MCF 10A (cell line): ENCODE measurements at places on chromosomes 3 and 15.
A peak's percentile ranks its signal among the peaks of the same experiment; 100 is the strongest.

DNA sequence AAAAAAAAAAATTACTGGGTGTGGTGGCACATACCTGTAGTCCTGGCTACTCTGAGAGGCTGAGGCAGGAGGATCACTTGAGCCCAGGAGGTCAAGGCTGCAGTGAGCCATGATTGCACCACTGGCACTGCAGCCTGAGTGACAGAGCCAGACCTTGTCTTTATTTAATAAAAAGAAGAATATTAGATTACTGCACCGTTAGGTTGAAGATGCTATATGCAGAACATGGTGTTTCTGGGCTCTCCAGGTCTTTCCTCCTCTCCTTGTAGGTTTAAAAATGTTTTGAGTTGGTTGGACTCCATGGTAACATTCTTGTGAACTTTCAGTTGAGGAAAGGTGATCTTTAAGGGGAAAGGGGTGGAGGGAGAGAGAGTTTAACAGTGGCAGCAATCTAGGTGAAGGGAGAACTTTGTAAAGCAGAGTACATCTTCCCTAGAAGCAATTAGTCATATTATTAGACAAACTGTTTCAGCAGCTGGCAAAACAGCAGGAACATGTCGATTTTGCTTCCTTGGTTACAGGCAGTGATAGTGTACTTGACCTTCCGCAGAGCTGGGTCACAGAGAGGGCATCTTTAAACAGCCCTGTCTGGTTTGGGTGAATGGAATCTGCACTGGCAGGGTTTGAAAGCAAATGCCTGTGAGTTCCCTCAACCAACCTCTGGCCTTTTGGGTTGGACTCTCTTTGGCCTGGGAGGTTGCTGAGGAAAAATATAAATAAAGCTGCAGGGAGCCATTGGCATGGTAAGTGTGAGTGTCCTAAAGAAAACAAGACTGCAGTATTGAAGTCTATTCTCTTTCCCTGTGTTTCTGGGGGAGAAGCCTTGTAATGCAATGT lies 42.8 kb downstream of the NR2C2 start:
- peak; percentile 9 for DNase-seq

DNA sequence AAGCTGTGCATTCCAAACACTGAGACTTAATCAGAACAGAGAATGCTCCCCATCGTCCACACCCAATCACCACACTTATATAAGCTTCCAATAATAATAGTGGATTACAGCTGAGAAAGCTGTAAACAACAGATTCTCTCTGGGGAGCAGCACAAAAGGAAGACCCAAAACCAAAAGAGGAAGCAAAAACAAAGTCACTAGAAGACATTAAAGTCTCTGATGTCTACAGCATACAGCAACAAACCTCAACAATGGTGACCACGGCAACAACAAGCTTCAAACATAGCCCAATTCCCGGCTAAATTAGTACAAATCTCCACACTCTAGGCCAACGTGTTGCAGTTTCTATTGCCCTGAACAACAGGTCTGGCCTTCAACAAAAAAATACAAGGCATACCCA lies 37.7 kb downstream of the ZDHHC23 start:
- DNase-seq = no peak

DNA sequence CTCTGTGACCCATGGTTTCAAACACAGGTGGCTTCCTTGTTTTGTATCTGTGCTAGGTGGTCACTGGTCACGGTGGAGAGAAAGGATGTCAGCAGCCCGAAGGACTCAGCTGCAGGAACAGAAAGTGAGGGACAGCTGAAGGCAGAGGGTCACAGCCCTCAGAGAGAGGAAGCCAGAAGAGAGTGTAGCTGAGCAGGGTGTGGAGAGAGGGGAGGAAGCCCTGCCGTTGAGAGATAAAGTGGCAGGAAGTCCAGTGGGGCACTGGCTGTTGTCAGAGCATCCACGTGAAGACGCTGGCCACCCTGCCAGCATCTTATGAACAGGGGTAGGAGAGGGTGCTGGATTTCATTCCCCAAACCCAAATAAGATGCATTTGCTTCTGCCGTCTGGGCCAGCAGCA lies 36.9 kb downstream of the LIMD1 start:
- no peak for DNase-seq

DNA sequence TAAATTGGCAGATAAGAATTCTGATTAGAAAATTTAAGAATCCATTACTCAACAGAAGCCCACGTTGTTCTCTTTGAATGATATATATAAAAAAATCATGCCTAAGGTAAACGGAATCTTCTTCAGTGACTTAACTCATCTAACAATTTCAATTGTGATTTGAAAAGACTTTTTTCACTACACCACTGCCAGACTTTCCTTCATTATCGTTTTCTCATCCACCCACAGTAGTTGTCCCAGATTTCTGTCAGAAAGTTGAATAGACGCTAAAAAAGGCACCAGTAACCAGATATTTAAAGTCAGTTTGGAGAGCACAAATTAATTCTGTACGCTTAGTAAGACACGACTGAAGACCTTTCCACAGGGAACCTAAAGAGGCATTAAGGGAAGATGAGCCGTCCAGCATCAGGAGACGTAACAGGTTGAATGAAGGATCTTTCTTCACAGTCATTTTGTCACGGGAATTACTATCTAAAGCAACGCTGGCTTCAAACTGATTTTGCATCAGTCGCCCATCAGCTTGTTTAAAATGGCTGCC lies 1.3 kb downstream of the HIGD1A start:
- no peak for DNase-seq

- no peak for DNase-seq
These were observed 328.7 kb downstream of the C3orf38 start for GRCh38 chr3:88478460-88478859.

DNA sequence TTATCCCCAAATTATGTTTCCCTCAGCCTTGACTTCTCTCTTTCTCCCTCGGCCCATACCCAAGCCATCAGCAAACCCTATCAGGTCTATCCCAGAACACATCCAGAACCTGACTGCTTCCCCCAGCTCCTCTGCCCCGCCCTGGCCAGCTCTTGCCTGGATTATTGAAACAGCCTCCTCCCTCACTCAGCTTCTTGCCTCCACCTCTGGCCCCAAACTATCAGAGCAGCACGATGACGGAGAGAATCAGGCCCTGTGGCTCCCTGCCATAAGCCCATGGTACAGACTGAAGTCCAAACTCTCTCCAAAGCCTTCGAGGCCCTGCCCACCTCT lies 105.3 kb upstream of the LINGO1 start:
- no peak for DNase-seq

DNA sequence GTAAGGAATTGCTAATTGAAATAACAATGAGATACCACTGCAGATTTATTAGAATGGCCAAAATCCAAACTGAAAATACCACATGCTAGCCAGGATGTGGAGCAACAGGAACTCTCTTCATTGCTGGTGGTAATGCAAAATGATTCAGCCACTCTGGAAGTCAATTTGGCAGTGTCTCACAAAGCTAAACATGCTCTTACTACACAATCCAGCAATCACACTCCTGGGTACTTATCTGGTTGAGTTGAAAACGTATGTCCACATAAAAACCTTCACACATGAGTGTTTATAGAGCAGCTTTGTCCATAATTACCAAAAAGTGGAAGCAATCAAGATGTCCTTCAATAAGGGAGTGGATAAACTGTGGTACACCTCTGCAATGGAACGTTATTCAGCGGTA lies 113.3 kb downstream of the SMAD6 start:
- DNase-seq = peak; percentile 83

GRCh38 chr3:186625600-186626042 lies 12.8 kb downstream of the AHSG start:
- no peak for DNase-seq

GRCh38 chr3:148101061-148101460 lies 596.6 kb upstream of the AGTR1 start:
- DNase-seq = no peak
